Forelimb muscle (tissue), 1 donor: ENCODE measurements at places on chromosomes 2 and 18. TPM values are rescaled to one million over a fixed set of nuclear protein-coding genes. Genes with fewer than 3 reads are reported as not detected.

- DNase-seq = no peak
Measured at GRCh38 chr2:118031566-118031965, 17.7 kb upstream of the CCDC93 start.

GRCh38 chr2:33131749-33132148 is 185.0 kb downstream of the LTBP1 start:
- no peak for DNase-seq

GRCh38 chr18:45751766-45752165 is 27.8 kb downstream of the SLC14A1 start:
- no peak for DNase-seq

GRCh38 chr18:27996801-27997272 is 180.1 kb downstream of the CDH2 start:
- no peak for DNase-seq

- no peak for DNase-seq
Measured at GRCh38 chr2:33264766-33265165, 211.7 kb upstream of the RASGRP3 start.

GRCh38 chr2:120470041-120470965 is 124.4 kb downstream of the INHBB start:
- DNase-seq = no peak

GRCh38 chr2:168293766-168294165 is 46.4 kb upstream of the STK39 start:
- DNase-seq = no peak

The SCYGR4 gene
- polyA plus RNA-seq = not detected

The ANKRD30BL gene
- not detected for polyA plus RNA-seq
